ENCODE measurements at places on chromosomes 7 and 10.

DNA sequence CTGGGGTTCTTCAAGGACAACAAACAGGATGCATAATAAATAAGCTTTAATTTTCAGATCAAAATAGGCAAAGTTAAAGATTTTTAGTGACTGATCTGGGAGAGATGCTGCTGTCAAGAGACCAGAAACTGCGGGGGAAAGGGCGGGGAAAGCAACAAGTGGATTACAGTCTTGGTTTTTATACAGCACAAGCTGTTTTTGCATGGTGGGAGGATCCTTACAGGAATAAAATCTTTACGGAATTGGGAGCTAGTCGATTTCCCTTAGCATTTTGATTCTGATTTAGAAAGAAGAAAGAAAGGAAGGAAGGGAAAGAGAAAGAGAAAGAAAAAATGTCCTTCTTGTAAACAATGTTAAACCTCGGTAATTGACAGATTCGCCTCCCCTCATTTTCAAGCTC is 242.3 kb upstream of the SP8 start:
- no peak for DNase-seq

DNA sequence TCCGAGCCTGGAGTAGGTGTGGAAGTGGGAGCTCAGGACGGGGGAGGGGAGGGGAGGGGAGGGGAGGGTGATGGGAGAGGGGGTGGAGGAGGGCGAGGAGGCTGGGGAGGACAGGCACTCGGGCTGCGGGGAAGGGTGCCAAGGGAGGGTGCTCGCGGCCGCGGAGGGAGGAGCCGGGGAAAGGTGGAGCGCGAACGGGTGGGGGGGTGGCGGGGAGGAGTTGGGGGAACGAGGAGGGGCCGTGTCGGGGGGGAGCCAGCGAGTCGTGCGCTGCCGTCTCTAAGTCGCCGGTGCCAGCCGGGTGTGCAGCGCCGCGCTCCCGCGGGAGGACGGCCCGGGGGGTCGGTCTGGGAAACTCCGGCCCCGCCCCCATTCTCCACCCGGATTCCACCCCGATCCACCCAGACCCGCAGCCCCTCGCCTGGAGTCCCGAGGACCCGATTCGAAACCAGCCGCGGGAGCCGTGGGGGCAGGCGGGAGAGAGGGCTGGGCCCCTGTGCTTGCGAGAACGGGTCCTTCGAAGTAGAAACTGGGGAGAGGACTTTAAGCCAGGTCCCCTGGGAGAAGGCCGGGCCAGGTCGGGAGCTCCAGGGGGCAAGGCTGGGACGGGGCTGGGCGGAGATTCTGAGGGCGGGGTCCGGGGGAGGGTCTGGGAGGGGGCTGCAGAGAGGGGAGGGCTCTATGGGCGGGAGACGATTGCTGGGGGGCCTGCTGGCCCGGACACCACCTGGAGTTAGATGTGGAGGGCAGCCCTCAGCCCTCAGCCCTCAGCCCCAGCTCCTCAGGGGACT is at the start of gene ZNF467:
Gene ZNF467 (minus strand): TSS at position 143 of the 791 bp plus-strand sequence. CDS start 2,556 bp downstream, outside the sequence.
- no peak for DNase-seq

DNA sequence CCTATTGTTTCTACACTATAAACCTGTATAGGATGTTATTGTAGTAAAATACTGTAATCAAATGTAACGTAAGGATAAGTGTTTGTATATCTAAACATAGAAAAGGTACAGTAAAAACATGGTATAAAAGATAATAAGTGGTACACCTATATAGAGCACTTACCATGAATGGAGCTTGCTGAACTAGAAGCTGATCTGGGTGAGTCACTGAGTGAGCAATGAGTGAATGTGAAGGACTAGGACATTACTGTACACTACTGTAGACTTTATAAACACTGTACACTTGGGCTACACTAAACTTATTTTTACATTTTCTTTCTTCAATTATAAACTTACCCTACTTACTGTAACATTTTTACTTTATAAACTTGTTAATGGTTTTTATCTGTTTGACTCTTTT is 732.9 kb upstream of the LRRN3 start:
- no peak for DNase-seq

DNA sequence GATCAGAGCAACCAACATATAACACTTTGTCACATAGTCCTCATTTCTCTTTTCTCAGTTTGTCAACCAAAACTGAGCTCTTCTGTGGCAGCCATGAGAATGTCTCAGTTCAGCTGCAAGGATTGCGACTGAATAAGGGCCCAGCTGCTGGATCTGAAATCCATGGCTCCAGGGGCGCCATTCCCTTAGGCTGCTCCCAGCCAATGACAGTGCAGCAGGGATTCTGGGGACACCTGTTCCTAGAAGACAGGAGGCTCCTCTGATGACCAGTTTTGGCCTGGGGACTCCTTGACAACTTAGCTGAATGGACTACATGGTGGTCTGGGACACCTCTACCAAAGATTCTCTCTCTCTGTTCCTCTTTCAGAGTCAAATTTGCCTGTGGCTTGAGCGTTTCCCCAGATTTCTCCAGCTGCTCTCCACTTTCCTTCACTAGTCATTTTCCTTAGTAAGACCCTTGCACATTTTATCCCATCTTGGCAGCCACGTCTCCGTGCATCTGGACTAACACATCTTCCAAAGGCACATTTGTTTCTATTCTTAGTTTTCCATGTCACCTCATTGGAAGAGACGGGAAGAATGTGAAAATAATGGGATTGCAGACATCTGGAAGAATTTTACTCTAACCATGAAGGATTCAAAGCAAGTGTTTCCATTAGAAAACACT is 28.1 kb upstream of the KIF5B start:
- DNase-seq, result no peak

DNA sequence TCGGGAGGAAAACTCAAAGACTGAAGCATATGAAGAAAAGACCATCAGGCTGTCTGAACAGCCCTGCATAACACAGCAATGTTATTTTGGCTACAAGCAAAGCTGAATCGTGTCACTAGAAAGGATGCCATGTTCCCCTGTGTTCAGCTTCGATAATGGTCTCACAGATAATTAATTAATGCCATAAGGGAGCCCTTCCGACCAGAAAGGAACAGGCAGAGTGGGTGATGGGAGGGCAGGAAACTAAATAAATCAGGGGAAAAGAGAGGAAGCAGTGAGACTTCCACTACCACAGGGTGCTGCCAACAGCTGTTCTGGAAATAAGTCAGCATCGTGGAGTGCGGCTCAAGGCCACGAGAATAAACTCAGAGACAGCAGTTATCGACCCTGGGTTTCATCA is 3.2 kb downstream of the PTPRN2 start:
- no peak for DNase-seq

GRCh38 chr7:29297194-29297890 is 102.8 kb downstream of the CHN2 start:
- DNase-seq, result no peak

DNA sequence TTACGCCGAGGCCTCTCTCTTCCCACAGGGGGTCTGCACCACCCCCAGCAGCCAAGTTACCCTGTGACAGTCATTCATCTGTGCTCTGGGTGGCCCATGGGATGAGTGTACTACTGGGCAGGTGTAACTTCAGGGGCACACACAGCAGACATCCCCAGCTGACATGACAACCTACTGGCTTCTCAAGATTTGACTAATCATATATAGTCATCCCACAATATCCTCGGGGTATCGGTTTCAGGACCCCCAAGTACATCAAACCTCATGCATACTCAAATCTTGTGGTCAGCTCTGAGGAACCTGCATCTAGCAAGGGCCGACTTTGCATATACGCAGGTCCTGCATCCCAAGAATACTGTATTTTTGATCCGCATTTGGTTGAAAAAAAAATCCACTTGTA is 336.9 kb upstream of the C7orf33 start:
- DNase-seq, result no peak

DNA sequence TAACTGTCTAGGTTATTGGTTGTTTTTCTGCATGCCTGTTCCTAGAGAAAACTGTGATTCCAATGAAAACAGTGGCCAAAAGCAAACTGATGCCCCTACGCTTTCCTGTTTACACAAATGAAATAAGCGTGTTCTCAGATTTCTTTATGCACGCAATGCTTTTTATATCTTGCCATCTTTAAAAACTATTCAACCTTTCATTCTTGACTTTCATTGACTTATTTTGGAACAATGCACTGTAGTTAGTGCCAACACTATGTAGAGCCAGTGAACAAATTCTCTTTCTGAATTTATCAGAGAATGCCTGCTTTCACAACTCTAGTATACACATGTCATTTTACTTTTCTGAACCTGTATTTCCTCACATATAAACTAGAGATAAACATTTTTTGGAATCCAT is 86.6 kb downstream of the CABCOCO1 start:
- DNase-seq, result no peak

DNA sequence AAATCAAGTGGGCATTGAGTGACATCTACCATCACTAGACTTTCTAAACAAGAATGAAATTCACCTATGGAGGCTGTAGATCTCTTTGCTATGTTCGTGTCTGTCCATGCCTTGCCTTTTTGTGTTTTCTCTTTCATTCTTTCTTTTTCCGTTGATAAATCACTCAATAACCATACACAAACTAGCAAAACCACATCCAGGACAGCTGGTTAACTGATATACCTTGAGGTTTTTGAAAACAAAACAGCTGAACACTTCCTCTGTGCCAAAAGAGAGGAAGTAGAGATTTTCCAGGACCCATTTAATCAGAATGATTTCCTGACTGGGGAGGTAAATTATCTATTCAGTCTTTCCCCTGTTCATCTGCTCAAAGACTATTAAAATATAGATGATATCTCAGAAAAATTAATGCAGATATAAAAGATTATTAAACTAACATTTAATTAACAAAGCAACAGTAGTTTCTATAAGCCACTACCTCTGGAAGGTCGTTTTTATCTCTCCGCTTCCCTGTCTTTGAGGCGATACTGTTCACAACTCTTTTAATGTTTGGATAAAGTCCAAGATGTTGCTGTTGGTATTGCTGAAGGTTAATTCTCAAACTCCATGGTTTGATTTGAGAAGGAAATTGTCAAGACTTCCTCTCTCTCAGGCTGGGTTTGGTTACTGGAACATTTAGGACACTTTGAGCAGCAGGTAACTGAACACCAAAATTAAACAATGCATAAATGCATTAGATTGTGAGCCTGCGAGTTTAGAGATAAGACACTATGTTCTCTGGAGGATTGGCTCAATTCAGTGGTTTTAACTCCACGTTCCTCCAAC is 24.4 kb upstream of the C10orf67 start:
- no peak for DNase-seq

DNA sequence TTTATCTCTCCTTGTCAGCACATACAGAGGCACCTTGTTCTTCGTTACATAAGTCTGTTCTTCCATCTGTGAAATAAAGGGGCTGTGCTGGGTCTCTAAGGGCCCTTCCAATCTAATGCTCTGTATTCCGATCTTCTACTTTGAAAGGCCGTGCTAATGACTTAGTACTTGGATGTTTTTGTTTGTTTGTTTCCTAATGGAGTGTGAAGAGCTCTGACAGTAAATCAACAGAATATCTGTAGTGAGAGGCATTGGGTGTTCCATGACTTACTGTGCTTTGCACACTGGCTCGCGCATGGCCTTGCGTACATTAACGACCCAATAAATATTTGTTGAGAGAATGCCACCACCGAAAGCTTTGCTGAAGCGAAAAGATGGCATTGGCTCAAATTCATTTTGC is 162.1 kb downstream of the CHN2 start:
- DNase-seq, result peak; percentile 57

DNA sequence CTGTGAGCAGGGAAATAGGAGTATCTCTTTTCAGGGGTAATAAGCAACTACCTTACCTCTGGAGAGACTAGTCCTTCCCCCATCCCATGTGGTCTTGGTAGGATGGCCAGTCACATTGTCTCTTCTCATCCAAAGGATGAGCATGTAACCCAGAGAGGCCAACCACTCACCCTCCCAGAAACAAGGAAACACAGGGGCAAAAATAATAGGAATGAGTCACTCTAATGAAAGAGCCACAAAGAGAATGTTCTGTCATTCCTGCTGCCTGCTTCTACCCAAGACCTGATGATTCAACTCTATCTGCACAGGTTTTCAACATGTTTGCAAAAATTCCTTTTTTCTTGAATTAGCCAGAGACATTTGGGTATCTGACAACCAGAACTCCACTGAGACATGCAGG is 99.3 kb upstream of the NFE2L3 start:
- no peak for DNase-seq

DNA sequence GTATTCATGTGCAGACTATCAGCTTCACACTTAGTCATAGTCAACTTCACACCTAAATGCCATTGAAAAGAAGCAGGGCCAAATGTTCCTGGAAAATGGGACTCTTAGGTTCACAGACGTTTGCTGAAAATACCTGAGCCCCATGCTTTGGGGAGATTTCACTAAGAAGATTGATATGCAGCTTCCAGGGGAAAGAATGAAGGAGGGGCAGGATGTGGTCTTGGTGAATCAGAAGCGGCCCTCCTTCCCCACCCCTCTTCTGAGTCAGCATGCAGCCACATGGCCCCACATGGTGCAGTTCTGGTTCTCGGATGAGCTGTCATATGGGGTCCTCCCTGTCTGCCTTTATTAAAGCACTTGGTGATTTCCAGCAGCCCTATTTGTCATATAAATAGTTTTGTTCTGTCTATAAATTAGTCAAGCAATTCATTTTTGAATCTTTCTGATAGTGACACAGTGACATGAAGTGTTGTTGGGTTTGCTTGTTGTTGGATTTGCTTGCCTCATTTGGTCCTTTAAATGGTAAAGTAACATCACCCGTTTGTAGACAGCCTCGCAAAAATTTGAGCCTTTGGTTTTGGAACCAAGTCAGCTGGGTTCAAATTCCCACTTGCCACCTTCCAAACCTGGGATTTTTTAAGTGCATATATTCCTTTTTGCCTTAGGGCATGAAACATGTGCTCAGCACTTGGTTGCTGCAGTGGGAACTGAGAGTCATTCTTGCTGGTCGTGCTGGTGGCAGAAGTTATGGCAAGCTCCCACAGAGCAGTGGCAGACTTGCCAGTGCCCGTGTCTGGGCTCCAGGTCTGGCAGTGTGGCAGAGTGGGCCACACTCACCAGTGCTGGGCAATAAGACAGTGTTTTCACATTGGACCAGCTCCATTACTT is 68.1 kb upstream of the CDK6 start:
- no peak for DNase-seq

DNA sequence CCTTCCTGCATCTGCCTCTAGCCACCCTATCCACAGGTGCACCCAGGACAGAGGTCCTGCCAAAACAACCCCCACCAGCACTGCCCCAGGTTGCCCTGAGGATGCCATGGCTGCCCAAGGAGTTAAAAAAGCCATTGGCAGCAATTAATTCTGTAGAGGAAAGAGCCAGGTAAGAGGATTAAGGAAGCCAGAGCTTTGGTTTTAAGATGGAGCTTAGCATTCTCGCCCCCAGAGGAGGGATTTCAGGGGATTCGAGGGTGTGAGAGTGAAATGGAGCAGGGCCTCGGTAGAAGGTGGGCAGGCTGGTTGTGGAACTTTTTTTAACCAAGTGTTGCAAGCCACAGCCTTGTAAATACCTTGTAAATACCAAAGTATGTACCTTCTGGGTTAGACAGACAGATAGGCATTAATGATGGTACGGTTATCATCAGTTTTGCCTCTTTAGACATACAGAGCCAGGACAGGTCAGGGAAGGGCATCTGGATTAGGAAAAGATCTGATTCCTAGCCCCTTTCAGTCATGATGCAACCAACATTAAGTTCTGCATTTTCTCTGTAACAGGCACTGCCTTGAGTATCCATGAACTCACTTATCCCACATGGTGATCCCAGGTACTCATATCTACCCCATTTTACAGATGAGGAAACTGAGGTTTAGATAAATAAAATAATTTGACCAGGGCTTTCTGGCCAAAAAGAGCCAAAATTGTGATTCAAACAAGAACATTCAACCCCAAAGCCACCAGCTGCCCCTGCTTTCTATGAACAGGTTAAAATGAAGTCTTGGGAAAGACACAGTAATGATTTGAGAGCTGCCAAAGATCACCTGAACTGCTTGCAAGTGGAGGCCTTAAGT is 120.7 kb upstream of the PPIF start:
- no peak for DNase-seq

GRCh38 chr10:14687340-14687739 is 87.4 kb downstream of the FAM107B start:
- DNase-seq, result peak; percentile 82

Measured in NCI-H774 (cell line).